ENCODE measurements at places on chromosomes 13 and 19.

GRCh38 chr13:32474999-32475792 lies 47.3 kb upstream of the N4BP2L1 start:
- no peak for DNase-seq

GRCh38 chr13:113814435-113814821 lies 49.4 kb downstream of the GAS6 start:
- DNase-seq = no peak

GRCh38 chr13:36445891-36446351 lies 13.6 kb downstream of the CCNA1 start:
- no peak for DNase-seq

- DNase-seq = no peak
Observed at GRCh38 chr19:38648769-38649304, 1.4 kb downstream of the ACTN4 start.

- no peak for DNase-seq
Observed at GRCh38 chr13:50584856-50585580, 258.5 kb downstream of the DLEU7 start.

- no peak for DNase-seq
Observed at GRCh38 chr13:35850569-35850968, 280.6 kb downstream of the DCLK1 start.

GRCh38 chr19:33175886-33176669 lies 18.1 kb upstream of the LRP3 start:
- DNase-seq = no peak

DNA sequence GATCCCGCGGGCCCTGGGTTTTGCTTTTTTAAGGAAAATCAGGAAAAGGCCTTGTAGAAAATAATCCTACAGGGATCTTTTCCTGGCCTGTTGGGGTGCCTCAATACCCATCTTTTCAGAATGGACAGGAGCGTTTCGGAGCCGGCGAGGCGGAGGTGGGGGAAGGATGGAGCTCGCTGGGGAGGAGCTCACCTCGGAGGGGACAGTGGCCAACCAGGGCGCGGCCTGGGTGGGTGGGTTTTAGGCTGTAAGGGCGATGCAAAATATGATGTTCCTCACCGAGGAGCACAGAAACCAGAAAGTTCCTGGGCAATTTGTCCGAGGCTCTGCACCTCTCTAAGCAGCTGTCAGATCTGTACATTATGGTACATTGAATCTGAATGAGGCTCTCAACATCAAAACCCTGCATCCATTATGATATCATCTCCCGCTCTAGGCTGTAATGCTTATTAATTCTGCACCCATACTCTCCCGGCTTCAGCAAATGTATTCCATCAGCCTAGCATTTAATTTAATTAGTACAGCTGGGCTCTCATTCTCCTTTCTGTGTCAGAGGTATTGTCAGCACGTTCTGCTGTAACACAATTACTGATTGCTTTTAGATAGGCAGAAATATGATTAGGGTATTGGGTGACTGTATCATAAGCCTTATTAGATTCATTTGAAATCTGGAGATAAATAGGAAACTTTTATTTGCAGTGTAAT lies 90.3 kb upstream of the SOX1 start:
- DNase-seq = no peak

DNA sequence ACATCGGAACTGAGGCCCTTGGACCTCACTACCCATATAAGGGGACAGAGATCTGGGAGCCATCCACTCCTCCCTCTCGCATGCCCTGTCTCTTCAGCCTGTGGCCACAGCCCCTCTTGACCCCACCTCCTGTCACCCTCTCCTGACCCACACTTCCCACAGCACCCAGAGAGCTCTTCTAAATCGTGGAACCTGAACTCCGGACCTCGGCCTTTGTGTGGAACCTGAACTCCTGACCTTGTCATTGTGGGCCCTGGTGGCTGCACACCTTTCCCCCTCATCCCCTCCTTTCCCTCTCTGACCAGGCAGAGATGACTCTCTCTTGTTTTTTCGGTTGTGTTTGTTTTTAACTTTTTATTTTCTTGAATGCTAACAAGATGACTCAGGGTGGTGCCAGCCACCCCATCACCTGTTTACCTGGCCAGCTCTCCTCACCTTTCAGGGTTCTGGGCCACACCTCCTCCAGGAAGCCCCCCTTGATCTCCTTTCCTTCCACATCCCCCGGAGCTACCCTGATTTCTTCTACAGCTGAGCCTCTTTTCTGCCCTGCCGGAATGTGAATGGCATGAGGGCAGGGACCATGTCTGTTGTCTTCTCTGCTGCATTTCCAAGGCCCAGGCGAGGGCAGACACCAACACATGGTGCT lies 5.1 kb downstream of the MRPL4 start:
- no peak for DNase-seq

DNA sequence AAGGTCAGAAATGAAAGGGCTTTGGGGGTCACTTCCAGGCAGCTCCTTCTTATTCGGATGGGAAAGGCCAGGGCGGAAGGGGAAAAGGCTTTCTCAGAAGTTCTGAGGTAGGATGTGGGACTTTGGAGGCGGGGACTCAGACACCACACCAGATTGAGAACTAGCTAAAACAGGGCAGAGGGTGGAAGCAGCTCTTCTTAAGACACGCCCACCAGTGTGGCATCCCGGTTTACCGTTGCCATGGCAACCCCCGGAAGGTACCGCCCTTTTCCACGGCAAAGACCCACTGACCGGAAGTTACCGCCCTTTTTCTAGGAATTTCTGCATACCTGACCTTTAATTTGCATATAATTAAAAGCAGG lies 3.8 kb upstream of the LILRA5 start:
- DNase-seq = no peak

DNA sequence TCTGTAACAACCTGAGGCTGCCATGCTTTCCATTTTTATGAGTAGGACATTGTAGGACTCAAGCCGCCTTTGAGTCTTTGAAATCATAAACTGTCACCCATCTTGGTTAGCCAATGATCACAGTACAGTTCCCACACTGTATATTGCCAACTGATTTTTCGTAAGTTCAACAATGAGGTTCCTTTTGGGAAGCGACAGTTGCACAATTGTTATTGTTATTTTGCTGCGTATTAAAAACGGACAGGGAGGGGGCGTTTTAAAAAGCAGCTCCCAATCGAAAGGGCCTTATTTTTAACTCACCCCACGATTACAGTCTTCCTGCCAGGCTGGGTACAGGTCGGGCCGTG lies 601 bp downstream of the SLC46A3 start:
- DNase-seq = no peak

DNA sequence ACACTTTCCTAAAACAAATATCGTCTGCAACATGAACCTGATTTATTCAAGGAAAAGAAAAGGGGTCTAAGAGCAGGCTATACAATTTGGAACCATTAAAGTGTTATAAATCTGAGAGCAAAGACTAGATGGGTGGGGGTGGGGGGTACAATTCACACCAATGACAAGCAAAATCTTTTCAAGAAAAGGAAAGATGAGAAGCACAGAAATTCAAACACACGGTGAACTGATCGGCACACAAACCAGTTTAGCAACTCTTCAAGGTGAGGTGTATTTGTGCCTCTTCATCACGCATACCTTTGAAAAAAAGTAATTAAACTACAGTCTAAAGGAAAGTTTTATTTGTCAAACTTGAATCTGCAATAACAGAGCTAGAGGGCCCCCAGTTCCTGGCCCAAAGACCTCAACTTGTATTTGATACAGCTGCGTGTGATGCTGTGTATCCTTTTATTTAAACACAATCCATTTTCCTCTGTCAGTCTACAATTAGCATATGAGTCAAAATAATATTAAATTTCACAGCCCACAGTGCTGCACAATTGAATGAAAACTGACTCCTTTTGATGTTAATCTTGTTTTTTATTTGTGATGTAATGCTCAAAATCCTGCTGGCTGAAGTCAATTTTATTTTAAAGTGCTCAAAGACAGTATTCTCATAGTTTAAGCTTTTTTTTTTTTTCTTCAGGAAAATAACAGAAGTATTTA lies 14.2 kb downstream of the EFNB2 start:
- DNase-seq = no peak

GRCh38 chr19:38028913-38029510 lies 122.0 kb downstream of the SIPA1L3 start:
- no peak for DNase-seq

DNA sequence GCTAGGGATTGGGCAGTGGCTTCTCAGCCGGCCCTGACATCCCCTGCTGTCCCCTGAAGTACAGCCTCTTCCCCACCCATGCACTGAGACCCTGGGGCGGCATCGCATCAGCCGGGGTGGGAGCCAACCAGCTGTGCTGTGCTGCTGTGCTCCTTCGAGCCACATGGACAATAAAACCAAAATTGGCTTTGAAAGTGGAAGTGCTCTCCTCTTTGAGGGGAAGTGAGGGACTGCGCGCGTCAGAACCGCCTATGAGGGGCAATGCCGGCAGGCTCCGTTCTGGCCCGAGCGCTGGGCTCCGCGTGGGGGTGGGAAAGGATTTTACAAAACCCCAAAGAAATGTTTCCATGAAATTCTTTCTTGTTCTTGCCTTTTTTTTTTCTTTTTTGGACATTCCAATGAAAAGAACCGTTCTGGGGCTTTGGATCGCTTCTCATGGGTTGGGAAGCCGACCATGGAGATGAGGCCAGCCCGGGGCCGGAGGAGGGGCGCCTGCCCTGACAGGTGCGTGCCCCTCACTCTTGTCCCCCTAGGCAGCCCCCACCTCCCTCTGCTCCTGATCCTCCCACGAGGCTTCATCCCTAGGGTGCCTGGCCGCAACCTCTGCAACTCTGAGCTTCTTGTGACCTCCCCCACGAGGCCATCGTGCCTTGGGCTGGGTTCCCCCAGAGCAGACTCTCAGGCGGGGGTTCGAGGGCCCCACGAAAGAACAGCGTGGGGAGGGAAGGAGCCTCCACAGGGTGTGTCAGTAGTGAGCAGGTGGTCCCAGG lies 22.6 kb downstream of the KLHL26 start:
- no peak for DNase-seq

- DNase-seq = no peak
Observed at GRCh38 chr19:6378041-6378440, 2.3 kb upstream of the PSPN start.

DNA sequence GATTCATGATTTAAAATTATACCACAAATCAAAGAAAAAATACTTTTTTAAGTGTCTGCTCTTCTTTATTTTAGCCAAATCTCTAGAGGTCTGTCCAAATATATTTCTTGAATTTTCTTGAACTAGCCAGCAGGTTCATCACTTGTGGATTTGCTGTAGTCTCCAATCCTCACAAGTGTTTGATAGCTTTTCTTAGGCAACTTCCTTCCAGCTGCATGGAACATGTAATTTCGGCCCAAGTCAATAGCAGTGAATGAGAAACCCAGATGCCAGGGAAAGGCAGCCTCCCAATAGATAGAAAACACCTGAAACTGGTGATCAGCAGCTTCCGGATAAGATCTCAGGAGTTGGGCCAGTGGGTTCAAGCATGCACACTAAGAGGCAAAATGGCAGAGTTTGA lies 15.6 kb upstream of the RNASEH2B start:
- DNase-seq = no peak

DNA sequence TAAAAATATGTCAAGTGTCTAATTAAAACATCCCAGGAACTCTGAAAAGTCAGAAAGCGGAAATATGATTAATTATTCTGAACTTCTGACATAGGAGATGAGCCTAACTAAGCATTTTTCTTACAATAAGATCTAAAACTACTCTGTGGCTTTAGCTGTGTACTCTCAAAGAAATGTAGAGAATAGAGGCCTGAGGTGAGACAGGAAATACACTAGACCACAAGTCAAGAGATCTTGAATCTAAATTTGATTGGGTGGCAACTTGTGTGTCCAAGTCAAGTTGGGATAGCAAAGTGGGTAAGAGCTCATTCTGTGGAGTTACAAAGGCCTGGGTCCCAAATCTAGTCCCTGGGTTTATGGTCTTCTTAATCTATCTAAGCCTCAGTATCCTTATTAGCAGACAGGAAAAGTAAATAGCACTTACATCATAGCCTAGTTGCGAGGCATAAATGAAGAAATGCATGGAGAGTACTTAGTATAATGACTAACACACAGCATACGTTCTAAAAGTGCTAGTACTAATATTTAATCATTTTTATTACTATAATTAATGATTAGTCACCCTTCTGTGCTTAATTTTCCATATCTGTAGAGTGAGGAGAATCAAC lies 9.4 kb upstream of the LRRC63 start:
- no peak for DNase-seq

- DNase-seq = no peak
Observed at GRCh38 chr19:18319591-18320135, 3.2 kb downstream of the LSM4 start.

GRCh38 chr19:485583-486236 lies 10.6 kb upstream of the MADCAM1 start:
- DNase-seq = no peak

- DNase-seq = no peak
Observed at GRCh38 chr13:97165502-97166425, 56.4 kb upstream of the MBNL2 start.

DNA sequence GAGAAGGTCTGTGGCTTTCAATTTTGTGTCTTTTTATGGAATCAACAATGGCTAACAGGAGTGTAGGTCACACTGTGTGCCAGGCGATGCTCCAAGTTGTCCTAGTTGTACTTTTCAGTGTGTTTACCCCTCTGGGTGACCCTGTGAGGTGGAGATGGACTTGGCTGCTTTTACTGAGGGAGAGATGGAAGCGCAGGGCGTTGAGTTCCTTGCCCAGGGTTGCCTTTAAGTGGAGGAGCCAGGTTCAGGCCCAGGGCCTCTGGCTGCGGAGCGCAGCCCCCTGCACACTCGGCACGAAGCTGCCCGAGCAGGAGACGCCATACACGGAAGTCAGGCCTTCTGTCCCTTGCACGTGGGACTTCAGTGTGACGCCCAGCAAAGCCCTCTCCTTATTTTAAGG lies 112.8 kb downstream of the RAB20 start:
- DNase-seq = no peak

DNA sequence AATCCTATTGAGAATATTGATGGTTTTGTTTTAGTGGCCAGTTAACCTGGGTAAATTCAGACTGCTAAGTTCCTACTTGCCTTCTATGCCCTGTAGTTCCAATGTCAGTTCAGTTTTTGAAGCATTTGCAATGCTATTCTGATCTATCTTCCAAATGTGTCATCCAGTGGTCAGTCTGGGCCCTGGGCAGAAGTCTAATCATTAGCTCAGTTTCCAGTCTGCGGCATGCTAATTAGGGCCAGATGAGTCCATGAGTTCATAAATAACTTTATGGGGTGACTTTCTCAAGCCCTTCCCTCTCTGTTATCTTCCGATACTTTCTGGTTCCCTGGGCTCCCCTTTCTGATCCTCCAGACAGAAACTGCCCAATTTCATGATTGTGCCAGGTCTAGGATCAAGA lies 32.7 kb downstream of the FAM187B start:
- DNase-seq = no peak

GRCh38 chr13:30341815-30342570 lies 34.6 kb upstream of the KATNAL1 start:
- no peak for DNase-seq

DNA sequence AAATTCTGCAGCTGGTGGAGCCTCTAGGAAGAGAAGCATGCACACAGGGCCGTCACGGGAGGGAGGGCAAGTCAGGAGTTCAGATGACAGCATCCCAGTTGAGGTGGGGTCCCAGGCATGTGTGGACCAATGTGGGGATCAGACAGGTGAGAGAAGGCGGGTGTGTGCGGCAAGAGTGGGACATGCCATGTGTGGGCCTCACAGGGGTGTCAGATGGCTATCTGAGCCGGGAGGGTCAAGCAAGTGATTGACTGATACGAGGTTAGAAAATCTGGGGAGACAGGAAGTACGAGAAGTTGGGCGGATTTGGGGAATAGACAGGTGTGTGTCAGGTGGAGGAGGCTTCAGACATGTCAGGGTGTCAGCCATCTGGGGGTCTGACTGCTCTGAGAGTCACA lies 8.9 kb downstream of the RASGRP4 start:
- no peak for DNase-seq
